ENCODE measurements at places on chromosomes 1 and 21. TPM values are rescaled to one million over a fixed set of nuclear protein-coding genes. Genes with fewer than 3 reads are reported as not detected.

DNA sequence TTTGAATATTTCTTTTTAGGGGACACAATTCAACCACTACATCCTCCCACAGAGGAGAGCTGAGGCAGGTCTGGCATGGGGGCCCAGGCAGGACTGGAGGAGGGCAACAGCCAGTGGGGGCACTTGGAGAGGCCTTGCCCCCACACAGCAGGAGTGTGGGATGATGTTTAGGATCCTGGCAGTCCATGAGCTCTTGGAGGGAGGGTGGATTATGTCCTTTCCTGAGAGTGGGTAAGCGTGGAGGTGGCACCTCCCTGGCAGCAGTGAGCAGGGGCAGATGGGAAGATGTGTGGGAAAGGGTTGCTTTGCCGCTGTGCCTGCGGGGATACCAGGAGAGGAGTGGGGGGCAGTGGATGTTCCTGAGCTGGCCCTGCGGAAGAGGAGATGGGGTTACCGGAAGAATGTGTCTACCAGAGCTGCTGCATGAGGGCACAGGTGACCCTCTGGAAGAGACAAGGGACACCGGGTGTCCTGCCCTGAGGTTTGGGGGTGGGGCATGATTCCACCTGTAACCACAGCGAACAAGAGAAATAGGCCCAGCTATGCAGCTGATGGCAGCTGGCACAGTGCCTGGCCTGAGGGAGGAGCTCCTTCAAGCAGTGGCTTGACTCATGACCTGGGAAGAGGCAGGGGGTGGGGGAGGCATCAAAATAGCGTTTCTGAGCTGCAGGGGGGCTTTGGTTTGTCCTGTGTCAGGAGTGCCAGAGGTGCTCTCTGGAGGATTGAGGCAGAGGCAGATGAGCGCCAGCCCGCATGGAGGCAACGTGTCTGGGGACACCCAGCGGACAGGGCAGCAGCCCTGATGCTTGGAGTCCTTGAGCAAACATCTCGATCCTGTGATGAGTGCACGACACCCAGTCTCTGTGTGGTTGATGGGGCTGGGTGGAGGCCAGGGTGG, 123.9 kb upstream of the TMPRSS2 start:
- no peaks in the 10 kb centered on the region for H3K4me1 ChIP-seq
- no peaks in the 10 kb centered on the region for H3K27me3 ChIP-seq
- no peak overlapping the region for H3K27ac ChIP-seq
- no peaks in the 10 kb centered on the region for H3K36me3 ChIP-seq
- no peak for DNase-seq

DNA sequence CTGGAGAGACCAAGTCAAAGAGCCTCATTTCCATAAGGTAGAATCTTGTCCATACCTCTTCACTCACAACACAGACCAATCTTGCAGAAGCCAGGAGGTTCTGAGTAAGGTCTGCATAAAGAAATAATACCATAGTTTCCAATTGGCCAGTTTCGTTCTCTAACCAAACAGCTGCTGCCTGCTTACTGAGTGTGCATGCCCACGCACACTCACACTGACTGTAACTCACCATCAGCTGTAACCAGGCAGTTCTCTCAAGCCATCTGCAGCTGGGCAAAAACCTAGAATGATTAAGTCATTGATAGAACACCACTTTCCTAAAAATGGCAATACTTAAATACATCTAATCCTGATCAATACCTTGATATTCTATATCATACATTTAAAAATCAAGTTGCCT, 106.6 kb upstream of the VAV3 start:
- no peaks in the 10 kb centered on the region for H3K27me3 ChIP-seq
- no peak overlapping the region for H3K27ac ChIP-seq
- no peak overlapping the region for H3K4me3 ChIP-seq
- DNase-seq: no peak

UMODL1 gene
- total RNA-seq: 1.1 TPM

GRCh38 chr1:82562448-82562847, 761.7 kb downstream of the ADGRL2 start:
- no peak overlapping the region for H3K4me3 ChIP-seq
- H3K27ac ChIP-seq: no peak overlapping the region
- H3K27me3 ChIP-seq: no peaks in the 10 kb centered on the region
- no peaks in the 10 kb centered on the region for H3K4me1 ChIP-seq
- DNase-seq: no peak

HAO2 gene
- not detected for total RNA-seq

DNA sequence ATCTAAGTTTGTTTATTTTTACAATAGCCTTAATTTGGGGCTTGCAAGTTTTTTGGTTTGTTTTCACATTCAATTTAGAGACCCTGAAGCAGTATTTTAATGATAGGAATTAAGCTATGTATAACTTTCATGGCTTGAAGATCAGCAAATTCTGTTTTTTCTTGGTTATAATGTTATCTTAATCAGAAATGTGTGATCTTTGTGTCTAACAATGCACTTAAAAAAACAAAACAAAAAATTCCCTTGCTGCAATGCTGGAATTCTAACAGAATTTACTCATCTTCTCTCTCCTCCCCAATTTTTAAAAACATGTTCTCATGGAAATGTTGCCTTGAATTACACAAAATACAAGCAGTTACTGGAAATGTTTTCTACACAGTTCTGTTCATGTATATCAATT, 113.1 kb downstream of the OLFML2B start:
- no peak for DNase-seq
- H3K4me3 ChIP-seq: no peak overlapping the region
- no peaks in the 10 kb centered on the region for H3K36me3 ChIP-seq
- no peaks in the 10 kb centered on the region for H3K27me3 ChIP-seq
- H3K4me1 ChIP-seq: no peaks in the 10 kb centered on the region
- no peak overlapping the region for H3K27ac ChIP-seq

DNA sequence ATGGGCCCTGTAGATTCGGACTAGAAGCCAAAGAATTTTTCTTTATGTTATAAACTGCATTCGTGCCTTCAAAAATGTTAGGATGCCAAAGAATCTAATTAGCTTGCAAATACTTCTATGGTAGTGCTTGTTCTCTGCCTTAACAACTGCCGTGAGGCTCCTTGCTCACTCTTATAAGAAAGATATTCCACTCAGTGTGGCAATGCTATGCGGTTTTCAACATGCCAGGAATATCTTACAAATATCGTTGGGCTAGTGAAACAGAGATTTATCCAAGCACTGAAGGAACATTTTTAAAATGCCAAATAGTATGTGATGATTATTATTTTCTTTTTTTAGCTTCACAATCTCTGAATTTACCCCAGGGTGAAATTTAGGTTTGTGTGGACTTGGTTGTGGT, 198.2 kb downstream of the GREM2 start:
- H3K4me1 ChIP-seq: no peaks in the 10 kb centered on the region
- H3K27me3 ChIP-seq: no peaks in the 10 kb centered on the region
- DNase-seq: no peak
- no peak overlapping the region for H3K27ac ChIP-seq
- no peaks in the 10 kb centered on the region for H3K36me3 ChIP-seq

GRCh38 chr21:17451364-17451891, 61.4 kb upstream of the CXADR start:
- no peaks in the 10 kb centered on the region for H3K4me1 ChIP-seq
- no peak for DNase-seq
- H3K36me3 ChIP-seq: no peaks in the 10 kb centered on the region

FAM72B gene
- total RNA-seq: not detected

KCNE2 gene
- not detected for total RNA-seq

DNA sequence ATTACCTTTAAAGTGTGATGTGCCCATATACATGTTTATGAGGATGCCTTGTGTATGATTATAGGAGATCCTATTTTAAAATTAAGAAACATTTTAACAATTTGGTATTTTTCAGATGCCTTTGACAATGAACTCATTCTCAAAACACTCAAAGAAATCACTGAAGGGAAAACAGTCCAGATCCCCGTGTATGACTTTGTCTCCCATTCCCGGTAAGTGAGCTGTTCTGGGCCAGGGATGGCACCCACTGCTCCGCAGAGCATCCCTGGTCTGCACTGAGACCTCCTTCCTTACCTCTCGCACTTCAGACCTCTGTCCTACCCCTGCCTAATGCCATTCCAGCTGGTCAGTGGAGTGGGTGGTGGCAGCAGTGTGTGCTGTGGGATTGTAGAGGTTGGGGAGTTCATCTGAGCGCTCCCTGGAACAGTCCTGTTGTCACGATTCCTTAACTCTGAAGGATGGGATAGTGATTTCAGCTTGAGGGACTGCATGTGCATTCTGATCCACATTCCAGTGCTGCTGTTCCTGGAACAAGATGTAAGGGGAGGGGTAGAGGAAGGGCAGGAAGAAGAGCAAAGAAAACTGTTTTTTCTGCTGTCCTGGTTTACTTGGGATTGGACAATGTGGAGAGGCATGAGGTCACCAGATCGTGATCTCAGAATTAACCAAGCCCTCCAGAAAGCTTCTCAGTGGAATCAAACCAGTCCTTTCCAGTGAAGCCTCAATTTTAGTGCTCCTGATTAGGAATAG, 63.9 kb downstream of the UCK2 start:
- DNase-seq: no peak
- H3K27me3 ChIP-seq: no peaks in the 10 kb centered on the region
- H3K4me3 ChIP-seq: no peak overlapping the region

DNA sequence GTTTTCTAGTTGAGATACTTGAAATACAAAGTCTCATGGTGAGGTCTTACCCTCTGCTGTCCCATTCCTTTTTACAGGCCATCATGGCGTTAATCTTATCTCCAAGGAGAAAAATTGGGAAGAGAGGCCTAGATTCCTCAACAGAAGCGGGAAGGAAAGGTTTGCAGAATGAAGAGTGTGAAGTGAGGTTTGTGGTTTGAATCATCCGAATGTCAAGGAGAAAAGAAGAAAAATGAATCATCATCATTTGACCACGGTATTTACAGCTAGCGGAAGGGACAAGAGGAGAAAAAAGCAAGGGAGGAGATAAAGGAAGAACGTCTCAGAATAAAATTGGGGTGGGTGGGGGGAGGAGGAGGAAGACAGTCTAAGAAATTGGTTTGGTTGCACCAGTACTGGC, 935 bp upstream of the COG2 start:
- DNase-seq: no peak
- H3K27me3 ChIP-seq: no peaks in the 10 kb centered on the region
- H3K4me3 ChIP-seq: no peak overlapping the region
- peaks cover 35% of the 10 kb centered on the region for H3K4me1 ChIP-seq

GRCh38 chr21:43786300-43786806, 3.0 kb upstream of the RRP1 start:
- H3K27ac ChIP-seq: no peak overlapping the region
- H3K27me3 ChIP-seq: no peaks in the 10 kb centered on the region
- H3K4me1 ChIP-seq: peaks cover 21% of the 10 kb centered on the region

- peak; percentile 60 for DNase-seq
- no peaks in the 10 kb centered on the region for H3K4me1 ChIP-seq
- H3K36me3 ChIP-seq: no peaks in the 10 kb centered on the region
- H3K27me3 ChIP-seq: peaks cover 4% of the 10 kb centered on the region
- H3K4me3 ChIP-seq: no peak overlapping the region
- no peak overlapping the region for H3K27ac ChIP-seq
Measured at GRCh38 chr1:22416555-22417454, 34.8 kb upstream of the ZBTB40 start.

TEDDM1 gene
- total RNA-seq: not detected

DNA sequence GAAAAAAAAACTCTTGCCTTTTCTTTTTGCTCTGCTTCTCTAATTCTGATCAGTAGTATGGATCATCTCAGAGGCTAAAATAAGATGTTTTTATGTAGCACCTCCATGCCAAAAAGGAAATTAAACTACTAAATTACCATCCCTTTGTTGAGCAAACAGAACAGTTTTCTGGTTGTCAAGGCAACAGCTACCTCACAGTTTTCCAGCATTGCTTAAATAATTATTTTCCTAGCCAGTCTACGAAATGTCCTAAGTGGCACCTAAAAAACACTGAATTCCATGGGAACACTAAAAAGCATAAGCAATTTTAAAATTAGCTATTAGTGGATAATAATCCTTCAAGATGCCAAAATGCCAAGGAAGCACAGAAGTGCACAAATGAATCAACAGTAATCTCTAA, 61.7 kb downstream of the ARID4B start:
- no peak for DNase-seq
- no peaks in the 10 kb centered on the region for H3K27me3 ChIP-seq
- H3K27ac ChIP-seq: no peak overlapping the region
- H3K36me3 ChIP-seq: no peaks in the 10 kb centered on the region
- H3K4me1 ChIP-seq: peaks cover 71% of the 10 kb centered on the region
- H3K4me3 ChIP-seq: no peak overlapping the region

DNA sequence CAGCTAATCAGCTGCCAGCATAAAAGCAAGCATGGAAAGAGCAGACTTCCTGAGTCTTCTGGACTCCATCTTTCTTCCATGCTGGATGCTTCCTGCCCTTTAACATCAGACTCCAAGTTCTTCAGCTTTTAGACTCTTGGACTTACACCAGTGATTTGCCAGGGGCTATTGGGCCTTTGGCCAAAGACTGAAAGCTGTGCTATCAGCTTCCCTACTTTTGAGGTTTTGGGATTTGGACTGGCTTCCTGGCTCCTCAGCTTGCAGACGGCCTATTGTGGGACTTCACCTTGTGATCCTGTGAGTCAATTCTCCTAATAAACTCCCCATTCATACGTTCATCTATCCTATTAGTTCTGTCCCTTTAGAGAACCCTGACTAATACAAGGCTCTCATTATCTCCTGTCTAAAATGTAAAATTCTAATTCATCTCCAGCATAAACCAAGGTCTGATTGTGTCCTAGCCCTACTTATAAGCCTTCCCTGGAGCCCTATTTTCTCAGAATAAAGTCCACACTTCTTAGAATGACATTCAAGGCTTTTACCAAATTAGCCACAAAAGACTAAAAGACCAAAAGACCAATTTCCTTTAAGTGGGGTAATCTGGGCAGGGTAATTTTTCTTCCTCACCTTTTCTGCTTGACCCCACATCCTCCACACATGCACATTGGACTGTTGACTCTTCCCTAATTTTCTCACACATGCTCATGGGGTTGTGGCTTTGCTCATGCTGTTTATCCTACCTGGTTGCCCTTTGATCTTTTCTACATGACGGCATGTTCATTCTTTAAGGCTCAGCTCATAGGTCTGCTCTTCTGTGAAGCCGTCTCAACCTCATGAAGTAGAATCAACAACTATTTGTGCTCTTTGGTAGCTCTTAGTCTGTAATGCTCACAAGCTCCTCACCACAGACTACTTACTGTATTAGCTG, 18.1 kb upstream of the ENAH start:
- no peaks in the 10 kb centered on the region for H3K27me3 ChIP-seq
- no peak for DNase-seq
- no peak overlapping the region for H3K4me3 ChIP-seq
- no peaks in the 10 kb centered on the region for H3K36me3 ChIP-seq
- H3K4me1 ChIP-seq: no peaks in the 10 kb centered on the region

MAN1C1 gene
- total RNA-seq: 42.6 TPM

DNA sequence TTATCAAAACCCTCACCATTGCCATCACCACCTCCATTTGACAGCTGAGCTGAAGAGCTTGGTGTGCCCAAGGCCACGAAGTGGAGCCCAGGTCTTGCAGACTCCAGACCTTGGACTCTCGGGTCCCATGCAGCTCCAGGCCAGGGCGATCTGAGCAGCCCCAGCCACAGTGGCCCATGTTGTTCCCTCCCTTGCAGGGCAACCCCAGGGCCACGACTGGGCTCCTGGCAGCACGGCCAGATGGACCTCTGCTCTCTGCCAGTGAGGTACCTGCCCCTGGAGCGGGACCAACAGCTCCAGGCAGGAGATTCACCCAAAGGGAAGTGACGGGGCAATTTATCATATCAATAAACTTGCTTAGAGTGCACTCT, 182.7 kb upstream of the VAMP3 start:
- H3K27me3 ChIP-seq: no peaks in the 10 kb centered on the region
- DNase-seq: no peak
- H3K36me3 ChIP-seq: no peaks in the 10 kb centered on the region

C1orf141 gene
- total RNA-seq: not detected

GRCh38 chr1:23646091-23646490, 45.5 kb upstream of the RPL11 start:
- DNase-seq: no peak
- H3K27ac ChIP-seq: no peak overlapping the region
- no peak overlapping the region for H3K4me3 ChIP-seq
- H3K36me3 ChIP-seq: no peaks in the 10 kb centered on the region
- H3K4me1 ChIP-seq: no peaks in the 10 kb centered on the region

TFF2 gene
- not detected for total RNA-seq

Measured in CD4-positive, alpha-beta memory T cell (primary cell).